Stimulated activated CD4-positive, alpha-beta T cell treated with anti-CD3 and anti-CD28 coated beads, Interleukin-1b, Interleukin-23, amount 100 ng/mL, for 4 hours (primary cell): ENCODE measurements at places on chromosomes 5 and 9.

DNA sequence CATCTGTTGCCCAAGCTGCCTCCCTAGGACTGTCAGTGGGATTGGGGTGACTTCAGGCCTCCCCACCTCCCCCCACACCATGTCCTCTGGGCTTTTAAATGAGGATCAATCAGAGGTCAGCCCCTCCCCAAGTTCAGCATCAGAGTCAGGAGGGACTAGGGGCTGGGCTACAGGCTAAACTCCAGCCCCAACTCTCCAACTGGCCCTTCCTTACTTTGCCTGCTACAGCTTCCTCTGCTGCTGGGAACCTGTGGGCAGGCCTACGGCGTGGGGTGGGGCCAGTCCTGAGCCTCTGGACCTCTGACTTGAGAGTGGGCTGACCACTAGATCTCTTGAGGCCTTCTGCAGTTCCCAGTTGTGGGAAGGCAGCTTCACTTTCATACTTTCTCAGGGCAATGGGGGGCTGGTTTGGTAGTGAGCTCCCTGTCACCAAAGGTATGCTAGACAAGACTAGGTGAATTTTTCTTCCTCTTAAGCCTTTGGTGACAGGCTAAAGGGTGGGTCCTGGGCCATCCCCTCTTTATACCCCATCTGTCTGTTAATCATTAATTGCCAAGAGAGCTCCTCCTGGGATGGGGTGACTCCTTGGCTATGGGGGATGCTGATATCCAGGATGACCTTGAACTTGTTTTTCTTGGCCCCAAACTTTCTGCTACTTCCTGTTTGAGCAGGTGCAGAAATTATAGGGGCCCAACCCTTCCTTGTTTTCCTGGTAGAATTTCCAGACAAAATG lies 10.8 kb upstream of the DAB2IP start:
- no peak for DNase-seq

DNA sequence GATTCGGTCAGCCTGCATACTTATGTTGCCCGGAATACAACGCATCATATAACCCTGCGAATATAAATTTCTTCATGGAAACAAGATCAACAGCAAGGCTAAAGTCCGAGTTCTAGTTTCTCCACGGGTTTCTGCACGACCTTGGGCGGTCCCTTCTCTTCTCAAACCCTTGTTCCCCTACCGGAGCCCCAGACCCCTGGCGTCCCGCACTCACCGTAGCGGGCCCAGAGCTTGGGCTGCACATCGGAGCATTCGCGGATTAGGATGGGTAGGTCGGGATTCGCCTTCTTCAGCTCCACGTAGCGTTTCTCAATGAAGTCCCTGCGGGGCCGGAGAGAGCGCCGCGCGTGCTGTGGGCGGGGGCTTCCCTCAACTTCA lies 399 bp downstream of the NDUFA2 start:
- no peak for DNase-seq

GRCh38 chr5:102582696-102583095 lies 83.9 kb upstream of the SLCO6A1 start:
- DNase-seq = no peak

- DNase-seq = no peak
Measured at GRCh38 chr5:6459896-6460295, 11.2 kb downstream of the UBE2QL1 start.

GRCh38 chr5:98825582-98826375 lies 52.3 kb downstream of the RGMB start:
- DNase-seq = no peak

DNA sequence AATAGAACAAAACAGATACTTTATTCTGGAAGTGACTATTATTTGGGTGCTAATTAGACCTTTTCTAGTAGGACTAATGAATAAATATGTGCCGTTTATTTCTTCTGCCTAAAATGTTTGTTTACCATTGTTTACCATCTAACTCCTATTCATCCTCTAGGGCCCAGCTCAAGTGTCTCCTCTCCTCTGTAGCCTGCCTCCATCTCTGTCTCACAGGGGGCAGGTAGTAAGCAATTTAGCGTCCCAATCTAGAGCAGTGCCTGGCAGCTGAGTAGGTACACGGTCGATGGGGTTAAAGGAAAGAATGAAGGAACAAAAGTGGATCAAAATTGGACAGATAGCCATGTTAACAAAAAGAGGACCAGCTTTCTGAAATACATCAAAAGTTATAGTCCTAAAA lies 230.9 kb downstream of the SLF1 start:
- no peak for DNase-seq

DNA sequence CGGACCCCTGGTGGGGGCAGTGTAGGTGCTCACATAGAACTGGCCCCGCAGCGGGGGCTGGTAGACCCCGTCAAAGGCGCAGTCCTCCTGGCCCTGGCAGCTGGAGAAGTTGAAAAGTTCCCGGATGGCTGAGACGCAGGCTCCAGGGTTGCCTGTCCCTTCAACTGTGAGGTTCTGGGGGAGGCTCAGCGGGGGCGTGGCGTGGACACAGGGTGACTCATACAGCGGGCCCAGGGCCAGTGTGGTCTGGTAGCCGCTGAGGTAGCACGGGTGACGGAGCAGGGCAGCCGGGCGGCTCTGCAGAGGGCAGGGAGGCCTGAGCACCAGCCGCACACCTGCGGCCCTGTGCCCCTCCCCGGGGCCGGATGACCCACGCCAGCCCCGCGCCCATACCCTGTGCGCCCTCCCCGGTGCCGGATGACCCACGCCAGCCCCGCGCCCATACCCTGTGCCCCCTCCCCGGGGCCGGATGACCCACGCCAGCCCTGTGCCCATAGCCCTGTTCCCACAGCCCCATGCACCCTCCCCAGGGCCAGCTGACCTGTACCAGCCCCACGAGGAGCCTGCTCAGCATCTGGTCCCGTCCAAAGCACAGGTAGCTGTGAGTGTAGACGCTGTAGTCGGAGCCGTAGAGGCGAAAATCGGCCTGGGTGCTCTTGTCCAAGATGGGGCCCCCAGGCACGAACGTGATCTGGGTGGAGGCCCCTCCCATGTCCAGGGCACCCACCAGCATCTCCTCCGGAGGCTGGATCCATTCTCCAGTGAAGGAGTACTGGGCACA lies 5.0 kb downstream of the ENTPD8 start:
- DNase-seq = no peak

- no peak for DNase-seq
Measured at GRCh38 chr5:55773057-55773456, 35.2 kb downstream of the DDX4 start.

DNA sequence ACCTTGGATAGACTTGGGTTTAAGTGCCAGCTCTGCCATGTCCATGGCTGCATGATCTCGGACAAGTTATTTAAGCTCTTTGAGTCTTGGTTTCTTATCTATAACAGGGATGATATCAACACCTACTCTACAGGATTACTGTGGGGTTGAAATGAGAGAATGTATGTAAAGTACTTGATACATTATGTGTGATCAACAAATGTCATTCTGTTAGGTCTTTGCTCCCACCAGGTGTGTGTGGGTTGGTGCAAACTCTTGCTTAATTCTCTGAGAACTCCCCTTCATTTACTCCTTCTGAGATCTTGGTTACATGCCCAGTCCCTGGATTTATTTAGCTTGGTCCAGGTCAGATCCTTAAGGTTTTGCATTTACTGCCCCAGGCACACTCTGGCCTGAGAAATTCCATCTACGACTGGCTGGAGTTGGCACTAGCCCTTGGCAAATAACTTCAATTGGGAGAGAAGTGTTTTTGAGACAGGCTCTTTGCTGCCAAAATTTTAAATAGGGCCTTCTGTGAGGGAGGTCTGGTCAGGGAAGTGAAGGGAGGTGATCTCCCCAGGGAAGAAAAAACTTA lies 63.5 kb upstream of the KLF9 start:
- DNase-seq = no peak

DNA sequence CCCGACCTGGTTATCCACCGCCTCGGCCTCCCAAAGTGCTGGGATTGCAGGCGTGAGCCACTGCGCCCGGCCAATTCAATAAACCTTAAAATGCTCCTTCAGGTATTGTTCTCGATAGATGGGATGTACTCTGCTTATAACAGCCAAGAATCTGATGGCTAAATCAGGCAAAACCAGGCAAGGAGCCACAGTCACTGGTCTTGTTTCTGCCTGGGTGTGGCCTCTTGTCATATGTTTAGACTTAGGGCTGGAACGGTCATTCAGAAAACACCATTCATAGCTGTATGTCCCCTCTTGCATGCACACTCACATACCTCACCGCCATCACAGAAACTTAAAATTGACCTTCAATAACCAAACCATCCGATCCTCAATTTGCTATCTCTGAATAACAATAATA lies 7.7 kb downstream of the FAM219A start:
- DNase-seq = no peak

DNA sequence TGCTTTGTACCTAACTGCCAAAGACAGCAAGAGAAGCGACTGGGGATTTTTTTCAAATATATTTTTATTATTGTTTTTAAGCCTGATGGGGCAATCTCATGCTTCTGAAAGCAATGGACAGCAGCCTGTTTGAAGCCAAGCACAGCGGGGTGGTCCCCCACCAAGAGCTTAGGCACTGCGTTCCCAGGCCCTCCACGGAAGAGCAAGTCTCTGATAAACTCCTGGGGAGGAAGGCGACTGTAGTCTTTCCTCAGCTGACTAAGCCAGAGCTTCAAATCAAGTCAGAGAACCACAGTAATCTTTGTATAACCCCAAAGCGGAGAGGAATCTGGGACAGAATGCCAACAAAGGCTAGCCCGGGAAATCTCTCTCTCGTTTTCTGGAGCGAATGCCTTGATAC lies 54.4 kb downstream of the ARSB start:
- DNase-seq = no peak

GRCh38 chr5:20335978-20336377 lies 348.0 kb upstream of the CDH18 start:
- no peak for DNase-seq

GRCh38 chr5:124300815-124301621 lies 445.4 kb downstream of the ZNF608 start:
- DNase-seq = no peak

DNA sequence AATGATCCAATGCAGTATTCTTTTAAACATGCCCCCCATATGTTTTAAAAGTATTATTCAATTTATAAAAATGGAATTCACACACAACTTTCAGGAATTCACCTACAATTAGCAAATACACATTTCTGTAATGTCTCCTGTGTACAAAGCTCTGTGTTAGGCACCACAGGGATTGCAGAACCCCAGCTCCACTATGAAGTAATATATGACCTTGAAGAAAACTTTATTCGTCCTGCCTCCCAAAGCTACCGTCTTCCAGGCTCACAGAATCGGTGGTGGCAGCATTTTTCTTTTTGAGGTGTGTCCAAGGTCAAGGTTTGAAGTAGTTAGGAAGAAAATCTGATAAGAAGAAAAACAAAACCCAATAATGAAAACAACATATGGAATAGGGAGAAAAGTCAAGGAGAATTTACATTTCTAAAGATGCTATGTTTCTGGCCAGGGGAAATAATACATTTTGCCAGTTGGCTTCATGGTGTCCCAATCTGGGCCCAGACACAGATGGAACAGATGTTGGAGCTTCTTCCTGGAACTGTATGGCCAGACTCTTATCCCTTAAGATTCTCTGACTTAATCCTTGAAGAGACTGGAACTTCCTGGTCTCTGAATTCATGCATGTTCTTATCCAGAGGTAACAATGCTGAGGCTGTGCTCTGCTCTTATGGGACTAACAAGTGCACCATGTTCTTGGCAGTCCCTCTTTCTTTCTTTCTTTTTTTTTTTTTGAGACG lies 22.0 kb upstream of the LVRN start:
- no peak for DNase-seq

DNA sequence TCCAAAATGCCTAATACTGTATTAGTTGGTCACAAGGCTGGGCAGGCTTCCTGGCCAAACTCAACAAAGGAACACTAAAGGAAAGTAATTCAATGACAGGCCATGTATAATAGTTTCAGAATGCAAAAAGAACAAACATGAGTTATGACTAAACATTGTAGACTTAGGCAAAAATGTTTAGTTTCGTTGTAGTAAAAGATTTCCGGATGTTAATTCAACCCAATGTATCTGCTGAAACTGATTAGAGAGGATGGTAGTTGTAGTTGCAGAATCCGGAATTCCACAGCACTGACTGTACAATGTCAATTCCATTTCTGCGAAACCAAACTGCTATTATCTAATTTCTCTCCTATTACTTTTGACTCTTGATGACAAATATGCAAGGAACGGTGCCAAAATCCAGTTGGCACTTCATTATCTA lies 117.9 kb upstream of the FST start:
- no peak for DNase-seq

DNA sequence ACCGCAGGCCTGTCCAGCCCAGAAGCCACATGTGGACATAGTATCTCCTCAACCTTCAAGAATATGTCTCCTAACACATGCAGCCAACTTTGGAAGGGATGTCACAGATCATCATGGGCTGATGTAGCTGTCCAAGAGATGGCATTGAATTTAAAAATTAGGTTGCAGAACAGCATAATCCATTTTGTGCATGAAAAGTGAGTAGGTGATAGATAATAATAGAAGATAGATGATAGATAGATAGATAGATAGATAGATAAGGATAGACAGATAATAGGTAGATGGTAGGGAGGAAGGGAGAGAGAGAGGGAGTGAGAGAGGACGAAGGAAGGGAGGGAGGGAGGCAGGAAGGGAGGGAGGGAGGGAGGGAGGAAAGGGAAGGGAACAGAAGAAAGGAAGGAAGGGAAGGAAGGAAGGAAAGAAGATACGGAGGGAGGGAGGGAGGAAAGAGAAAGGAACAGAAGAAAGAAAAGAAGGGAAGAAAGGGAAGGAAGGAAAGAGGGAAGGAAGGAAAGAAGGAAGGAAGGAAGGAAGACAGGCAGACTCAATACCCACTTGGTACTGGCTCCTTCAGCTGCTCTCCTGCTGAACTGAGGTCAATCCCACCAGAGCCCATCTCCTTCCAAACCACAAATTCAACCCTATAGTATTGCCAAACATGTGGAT lies 28.9 kb upstream of the ERGIC1 start:
- DNase-seq = no peak

GRCh38 chr5:6832994-6833393 lies 119.8 kb downstream of the TENT4A start:
- DNase-seq = no peak

GRCh38 chr9:130320723-130321481 lies 55.3 kb downstream of the HMCN2 start:
- no peak for DNase-seq

GRCh38 chr9:126397056-126397455 lies 70.4 kb downstream of the MVB12B start:
- no peak for DNase-seq

DNA sequence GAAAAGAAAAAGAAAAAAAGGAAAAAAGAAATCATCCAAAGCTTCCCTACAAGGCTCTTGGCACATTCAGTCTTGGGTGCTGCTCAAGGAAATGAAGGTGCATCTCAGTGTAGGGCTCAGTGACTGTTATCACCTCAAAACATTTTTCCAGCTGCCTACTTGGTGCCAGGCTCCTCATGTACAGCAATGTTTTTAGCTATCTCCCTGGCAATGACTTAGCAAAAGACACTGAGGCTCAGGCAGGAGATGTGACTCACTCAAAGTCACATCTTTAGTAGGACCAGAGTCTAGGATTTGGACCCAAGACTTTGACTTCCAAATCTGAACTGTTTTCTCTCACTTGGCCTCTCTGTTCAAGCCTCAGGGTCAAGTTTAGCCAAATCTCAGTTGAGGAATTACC lies 264.2 kb downstream of the CRB2 start:
- DNase-seq = no peak

DNA sequence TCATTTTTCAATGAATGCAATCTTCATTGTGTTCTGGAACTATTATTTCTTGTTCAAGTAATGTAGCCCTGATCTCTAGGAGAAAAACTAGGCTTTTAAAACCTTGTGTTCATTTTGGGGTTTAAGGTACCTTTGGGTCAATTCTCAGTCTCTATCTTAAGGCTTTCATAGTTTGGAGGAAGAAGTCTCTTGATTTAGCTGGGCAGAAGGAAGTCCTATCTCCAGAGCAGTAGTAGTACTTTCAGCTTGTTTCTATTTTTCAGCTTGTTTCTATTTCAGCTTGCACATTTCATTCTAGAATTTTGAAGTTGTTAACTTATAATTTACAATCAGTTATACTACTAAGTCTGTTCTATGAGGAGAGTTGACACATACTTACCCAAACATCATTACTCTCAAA lies 15.2 kb downstream of the CSNK1G3 start:
- DNase-seq = no peak
